Temporal lobe (tissue), 4 donors: ENCODE measurements at places on chromosomes 4 and X. TPM values are rescaled to one million over a fixed set of nuclear protein-coding genes. Genes with fewer than 3 reads are reported as not detected.

AMER1 gene
- 9.8 TPM for total RNA-seq

MAGEA2 gene
- total RNA-seq: not detected

NWD2 gene
- total RNA-seq: 29.0 TPM

MXRA5 gene
- 2.7 TPM for total RNA-seq

CYP4V2 gene
- 9.3 TPM for total RNA-seq

SPARCL1 gene
- total RNA-seq: 68.4 TPM

HS3ST1 gene
- total RNA-seq: 4.4 TPM

VSIG1 gene
- total RNA-seq: 0.74 TPM

SLC25A14 gene
- 15.2 TPM for total RNA-seq

CT55 gene
- total RNA-seq: not detected

IL1RAPL2 gene
- total RNA-seq: 10.8 TPM

HERC5 gene
- total RNA-seq: 2.0 TPM
